ENCODE measurements at places on chromosomes 12 and 14.

- no peak for DNase-seq
These were observed 1599.6 kb upstream of the TMEM132C start for GRCh38 chr12:126667339-126667738.

- no peak for DNase-seq
These were observed 45.7 kb downstream of the TRAFD1 start for GRCh38 chr12:112170971-112171596.

DNA sequence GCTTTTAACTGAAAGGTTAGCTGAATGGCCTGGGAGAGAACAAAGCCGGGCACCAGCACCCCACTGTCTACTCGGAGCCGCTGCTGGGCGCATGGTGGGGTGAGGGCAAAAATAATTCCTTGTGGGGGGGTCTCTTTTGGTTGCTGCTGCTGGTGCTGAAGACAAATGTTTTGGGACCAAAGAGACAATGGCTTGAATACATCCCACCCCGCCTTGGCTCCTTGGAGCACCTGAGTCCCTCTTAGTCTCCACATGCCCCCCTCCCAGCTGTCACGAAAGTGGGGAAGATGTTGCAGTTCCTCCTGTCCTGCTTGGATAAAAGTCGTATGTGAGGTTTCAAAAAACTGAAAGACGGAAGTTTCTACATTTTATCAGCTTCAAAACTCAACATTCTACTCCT lies 85.0 kb downstream of the PIWIL1 start:
- no peak for DNase-seq

GRCh38 chr12:118607831-118608230 lies 231.5 kb downstream of the SUDS3 start:
- no peak for DNase-seq

GRCh38 chr12:57816001-57816854 lies 2.3 kb downstream of the AVIL start:
- no peak for DNase-seq

- DNase-seq = no peak
These were observed 66.2 kb upstream of the PTGR2 start for GRCh38 chr14:73785336-73785833.

- DNase-seq = no peak
These were observed 85.6 kb downstream of the CCDC92 start for GRCh38 chr12:123886931-123887582.

- no peak for DNase-seq
These were observed 212.5 kb downstream of the CHST11 start for GRCh38 chr12:104669089-104669721.

- no peak for DNase-seq
These were observed 355.3 kb upstream of the FKBP4 start for GRCh38 chr12:2439332-2440100.

DNA sequence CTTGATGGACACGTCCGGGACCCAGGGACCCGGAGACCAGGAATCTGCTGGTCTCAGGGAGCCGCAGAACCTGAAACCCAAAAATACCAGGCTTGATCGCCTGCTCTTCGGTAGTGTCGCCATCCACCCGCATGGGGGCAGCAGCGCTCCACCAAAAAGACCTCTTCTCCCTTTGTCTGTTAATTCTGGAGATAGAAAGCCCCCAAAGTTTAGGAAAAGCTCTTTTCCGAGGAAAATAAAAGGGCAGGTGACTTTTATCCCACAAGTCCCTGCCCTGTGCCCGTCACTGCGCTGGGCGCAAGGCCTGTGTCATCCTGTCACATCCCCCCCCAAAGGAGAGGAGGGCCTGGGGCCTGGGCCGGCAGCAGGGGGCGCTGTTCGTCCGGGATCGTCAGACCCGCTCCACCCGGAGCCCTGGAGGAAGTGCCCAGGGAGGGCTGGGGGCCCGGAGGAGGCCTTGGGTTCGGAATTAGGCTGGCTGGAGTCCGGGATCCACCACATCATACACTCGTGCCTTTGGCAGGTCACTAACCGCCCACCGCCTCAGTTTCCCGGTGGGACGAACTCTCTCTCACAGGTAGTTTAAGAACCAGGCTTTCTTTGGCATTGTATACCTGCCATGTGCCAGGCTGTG lies 31.9 kb downstream of the DAD1 start:
- peak; percentile 74 for DNase-seq

- no peak for DNase-seq
These were observed 1.9 kb upstream of the TSPAN9 start for GRCh38 chr12:3075315-3075714.

GRCh38 chr14:24368562-24369252 lies 723 bp downstream of the NFATC4 start:
- DNase-seq = no peak

GRCh38 chr14:81594012-81594411 lies 60.4 kb upstream of the SEL1L start:
- no peak for DNase-seq

GRCh38 chr12:9404469-9405260 lies 196.5 kb upstream of the PZP start:
- DNase-seq = no peak

DNA sequence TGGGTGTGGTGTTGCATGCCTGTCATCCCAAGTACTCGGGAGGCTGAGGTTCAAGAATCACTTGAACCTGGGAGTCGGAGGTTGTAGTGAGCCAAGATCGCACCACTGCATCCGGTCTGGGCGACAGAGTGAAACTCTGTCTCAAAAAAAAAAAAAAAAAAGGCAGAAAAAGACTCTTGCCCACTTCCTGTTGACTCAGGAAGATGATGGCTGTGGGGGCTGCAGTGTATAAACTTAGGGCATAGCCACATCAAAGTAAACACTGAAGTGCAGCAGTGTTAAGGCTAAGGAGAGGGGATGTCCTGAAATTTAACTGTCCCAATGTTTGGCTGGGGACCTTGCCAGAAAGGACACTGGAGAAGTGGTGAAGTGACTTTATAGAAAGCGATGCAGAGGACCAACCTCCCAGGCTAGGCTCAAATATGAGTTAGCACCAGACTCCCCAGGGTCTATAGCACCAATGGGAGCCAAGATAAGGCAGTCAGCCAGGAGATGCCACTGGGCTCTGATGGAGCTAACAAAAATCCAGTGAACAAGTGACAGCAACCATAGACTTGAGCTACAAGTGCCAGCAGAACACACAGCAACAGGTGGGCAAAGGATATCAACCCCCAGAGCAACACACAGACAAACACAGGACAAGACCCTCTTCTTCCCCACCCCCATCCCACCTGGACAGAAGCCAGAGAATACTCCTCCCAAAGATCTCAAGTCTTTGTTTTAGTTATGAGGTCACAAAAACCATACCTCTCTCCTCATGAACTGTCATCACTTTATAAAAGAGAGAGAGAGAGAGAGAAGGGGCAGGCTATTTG lies 28.0 kb downstream of the NELL2 start:
- no peak for DNase-seq

GRCh38 chr12:19576506-19577280 lies 137.4 kb downstream of the AEBP2 start:
- DNase-seq = no peak

GRCh38 chr12:111434680-111435338 lies 29.1 kb downstream of the SH2B3 start:
- no peak for DNase-seq

GRCh38 chr14:68932686-68933085 lies 46.4 kb downstream of the ACTN1 start:
- DNase-seq = no peak

GRCh38 chr14:93987376-93987775 lies 9.7 kb upstream of the CCDC197 start:
- DNase-seq = no peak

- no peak for DNase-seq
These were observed 14.2 kb upstream of the SLC38A4 start for GRCh38 chr12:46839964-46840363.

DNA sequence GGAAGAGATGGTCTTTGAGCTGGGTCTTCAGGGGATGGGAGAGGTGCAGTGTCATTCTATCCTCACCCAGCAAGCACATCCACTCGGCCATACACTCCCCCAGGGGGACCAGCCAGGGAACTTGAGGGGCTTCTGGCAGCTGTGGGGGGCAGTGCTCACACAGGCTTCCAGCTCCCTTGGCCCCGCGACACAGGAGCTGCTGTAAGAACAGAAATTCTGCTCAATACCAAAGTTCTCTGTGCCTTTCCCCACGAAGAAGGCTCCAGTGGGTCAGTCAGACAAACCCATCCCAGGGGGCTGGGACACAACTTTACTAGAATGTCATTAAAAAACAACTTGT lies 289.1 kb upstream of the RTL1 start:
- no peak for DNase-seq

- no peak for DNase-seq
These were observed 29.5 kb downstream of the BMP4 start for GRCh38 chr14:53927171-53927570.

GRCh38 chr12:66678338-66679275 lies at the start of gene GRIP1:
TSS of gene GRIP1 (minus strand) at chr12:66679076. CDS start at chr12:66678904, 172 bp downstream.
- DNase-seq = no peak

DNA sequence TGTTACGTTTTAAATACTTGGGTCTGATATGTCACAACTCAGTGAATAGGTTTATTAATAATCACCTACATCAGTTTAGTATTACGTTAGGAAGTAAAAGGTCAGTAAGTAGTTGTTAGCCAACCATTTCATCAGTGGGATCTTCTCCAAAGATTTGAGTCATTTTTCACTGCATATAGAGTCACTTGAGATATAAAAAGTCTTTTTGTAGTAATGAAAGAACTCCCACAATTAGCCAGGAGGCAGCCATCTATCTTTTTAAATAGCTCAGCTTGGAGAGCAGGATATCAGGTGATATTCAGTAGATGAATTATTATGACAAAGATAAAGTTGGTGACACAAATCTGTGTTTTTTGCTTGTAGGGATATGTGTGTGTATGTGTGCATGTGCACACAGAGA lies 309.3 kb downstream of the PDZRN4 start:
- no peak for DNase-seq

DNA sequence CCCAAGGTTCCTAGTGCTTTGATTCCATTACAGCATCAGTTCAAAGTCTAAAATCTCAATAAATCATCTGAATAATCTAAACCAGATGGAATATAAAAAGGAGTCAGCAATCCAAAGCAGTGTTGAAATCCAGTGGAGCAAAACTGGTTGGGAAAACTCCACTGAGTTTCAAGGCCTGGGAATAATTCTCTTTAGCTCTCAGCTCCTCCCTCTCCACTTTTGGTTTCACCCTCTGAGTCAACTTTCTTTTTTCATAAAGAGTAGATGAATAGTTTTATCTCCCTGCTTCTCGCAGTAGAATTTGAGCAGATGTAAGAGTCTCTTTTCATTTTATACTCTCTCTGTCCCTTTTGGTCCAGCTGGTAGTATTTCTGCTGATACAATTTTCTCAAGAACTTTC lies 338.6 kb downstream of the APAF1 start:
- DNase-seq = no peak

DNA sequence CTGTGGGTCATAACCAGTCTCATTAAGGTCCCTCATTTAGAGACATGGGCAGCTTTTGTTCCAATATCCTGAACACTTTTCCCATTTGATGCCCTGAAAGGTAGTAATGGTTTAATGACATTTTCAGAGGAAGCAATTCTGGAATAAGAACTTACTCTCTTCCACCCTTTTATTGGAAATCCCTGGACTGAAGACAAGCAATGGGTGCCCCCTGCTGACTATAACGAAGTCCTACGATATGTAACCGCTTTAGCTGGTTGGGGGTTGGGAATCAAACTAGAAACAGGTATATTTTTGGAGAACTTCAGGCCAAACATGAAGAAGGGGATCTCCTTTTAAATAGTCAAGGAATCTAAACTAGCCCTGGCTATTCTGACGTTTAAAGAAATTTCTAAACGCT lies 20.5 kb downstream of the SARNP start:
- DNase-seq = no peak

DNA sequence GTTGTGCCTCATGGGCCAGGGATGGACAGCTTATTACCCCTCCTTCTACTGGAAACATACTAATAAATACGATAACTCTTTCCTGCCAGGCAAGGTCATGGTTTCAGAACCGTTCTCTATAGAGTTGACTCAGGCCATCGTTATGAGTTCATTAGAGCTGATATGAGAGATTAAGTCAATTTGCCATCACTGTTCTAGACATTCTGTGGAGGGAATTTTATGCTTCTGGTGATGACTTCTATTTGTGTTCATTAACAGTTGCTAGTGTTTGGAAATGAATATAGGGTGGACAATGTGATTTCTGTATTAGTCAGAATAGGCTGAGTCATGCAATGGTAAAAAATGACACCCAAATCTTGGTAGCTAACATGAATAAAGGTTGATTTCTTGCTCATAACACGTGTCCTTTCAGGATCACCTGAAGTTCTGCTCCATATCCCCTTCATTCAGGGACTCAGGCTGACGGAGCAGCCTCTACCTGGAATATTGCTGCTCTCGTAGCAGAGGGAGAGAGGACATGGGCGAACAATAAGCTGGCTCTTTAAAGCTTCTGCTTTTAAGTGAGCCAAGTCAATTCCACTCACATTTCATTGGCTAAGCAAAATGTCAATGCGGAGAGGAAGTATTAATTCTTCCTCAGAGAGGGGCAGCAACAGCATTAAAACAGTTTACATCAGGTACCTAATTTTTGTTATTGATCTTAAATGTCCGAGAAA lies 18.5 kb upstream of the TBPL2 start:
- no peak for DNase-seq

- no peak for DNase-seq
These were observed 109.0 kb upstream of the AMIGO2 start for GRCh38 chr12:47188576-47189441.

Data from renal cortex interstitium (tissue), 15 donors.